ENCODE measurements at places on chromosomes 16 and 17.

GRCh38 chr17:48583708-48584222, 5.6 kb upstream of the HOXB4 start:
- no peak for DNase-seq

DNA sequence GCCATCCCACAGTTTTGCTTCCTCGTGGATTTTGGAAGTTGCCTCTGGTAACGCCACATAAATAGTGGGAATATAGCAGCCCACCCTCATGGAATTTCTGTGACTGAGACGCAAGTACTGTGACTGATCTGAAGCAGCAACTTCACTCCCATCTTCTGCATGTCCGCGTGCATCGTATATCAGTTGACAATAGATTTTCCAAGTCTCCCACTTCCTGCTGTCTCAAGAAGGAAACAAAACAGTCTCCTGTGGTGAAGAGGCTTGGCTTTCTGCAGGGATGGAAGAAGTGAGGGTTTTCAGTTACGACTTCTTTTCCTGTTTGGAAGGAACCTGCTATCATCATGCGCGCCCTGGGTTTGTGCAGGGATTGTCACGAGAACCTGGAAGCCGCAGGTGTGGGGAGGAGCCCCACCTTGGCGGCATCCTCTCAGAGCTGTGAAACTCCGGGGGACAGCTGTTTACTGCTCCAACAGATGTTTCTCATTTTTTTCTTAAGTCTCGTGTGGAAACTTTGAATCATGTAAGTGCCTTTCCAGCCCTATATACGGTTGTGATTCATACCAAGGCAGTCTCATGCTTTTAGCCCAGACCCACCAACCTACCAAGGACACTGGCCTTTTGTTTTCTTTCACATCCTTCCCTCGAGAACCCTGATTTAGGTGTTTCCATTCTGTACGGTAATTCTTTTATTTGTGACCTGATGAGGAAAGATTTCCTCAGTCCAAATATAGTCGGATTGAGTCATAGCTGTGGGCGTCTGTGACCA, 57.5 kb downstream of the WIPI1 start:
- DNase-seq, result no peak

DNA sequence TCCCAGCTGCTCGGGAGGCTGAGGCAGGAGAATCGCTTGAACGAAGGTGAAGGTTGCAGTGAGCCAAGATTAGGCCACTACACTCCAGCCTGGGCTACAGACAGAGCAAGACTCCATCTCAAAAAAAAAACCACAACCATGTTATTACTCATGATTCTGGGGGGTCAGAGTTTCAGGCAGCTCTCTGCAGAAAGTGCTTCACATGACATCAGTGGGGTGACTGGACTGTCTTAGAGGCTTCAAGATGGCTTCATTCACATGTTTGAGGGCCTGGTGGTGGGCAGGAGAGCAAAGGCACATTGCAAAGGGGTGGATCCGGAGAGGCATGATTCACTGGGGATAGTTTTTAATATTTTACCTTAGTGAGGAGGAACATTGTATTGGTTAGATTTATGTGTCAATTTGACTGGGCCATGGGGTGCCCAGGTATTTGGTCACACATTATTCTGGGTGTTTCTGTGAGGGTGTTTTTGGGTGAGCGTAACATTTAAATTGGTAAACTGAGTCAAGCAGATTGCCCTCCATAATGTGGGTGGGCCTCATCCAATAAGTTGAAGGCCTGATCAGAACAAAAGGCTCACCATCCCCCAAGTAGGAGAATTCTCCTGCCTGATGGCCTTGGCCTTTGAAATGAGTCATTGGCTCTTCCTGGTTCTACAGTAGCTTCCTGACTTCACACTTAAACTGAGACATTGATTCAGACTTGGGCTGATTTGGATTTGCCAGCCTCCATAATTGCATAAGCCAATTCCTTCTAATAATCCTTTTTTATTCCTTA, 109.8 kb downstream of the GOSR1 start:
- DNase-seq, result no peak

DNA sequence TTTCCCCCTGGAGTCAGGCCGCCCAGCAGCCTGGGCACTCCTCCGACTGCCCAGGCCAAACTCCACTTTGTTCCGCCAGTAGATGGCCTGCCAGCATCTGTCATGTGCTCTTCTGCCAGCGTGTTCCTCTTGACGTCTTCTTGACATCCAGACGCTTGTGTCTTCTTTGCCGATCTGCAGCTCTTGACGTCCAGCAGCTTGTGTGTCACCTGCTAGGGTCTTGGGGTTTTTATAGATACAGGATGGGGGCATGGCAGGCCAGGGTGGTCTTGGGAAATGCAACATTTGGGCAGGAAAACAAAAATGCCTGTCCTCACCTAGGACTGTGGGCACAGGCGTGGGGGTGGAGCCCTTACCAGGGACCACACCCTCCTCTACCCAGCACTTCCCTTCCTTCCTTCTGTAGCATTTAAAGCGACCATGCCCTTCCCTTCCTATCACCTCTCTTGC, 88.7 kb downstream of the BMERB1 start:
- no peak for DNase-seq

DNA sequence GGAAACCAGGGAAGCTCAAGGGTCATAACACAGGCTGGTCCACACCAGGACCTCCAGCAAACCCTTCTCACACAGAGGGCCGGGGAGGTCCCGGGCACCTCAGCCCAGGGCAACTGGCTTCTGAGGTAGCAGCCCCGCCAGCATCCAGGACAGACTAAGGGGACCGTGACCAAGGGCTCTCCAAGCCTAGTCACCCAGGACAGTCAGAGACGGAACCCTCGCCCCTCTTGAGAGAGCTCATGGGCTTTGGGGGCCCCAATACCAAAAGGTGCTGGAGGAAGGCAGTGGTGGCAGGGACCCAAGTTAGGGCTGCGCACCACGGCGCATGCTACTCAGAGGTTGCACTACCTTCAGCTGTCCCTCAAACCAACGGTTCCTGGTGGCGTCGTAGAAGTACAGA, 54.9 kb downstream of the KLHDC4 start:
- no peak for DNase-seq

GRCh38 chr16:56289862-56290261, 98.6 kb downstream of the GNAO1 start:
- no peak for DNase-seq

DNA sequence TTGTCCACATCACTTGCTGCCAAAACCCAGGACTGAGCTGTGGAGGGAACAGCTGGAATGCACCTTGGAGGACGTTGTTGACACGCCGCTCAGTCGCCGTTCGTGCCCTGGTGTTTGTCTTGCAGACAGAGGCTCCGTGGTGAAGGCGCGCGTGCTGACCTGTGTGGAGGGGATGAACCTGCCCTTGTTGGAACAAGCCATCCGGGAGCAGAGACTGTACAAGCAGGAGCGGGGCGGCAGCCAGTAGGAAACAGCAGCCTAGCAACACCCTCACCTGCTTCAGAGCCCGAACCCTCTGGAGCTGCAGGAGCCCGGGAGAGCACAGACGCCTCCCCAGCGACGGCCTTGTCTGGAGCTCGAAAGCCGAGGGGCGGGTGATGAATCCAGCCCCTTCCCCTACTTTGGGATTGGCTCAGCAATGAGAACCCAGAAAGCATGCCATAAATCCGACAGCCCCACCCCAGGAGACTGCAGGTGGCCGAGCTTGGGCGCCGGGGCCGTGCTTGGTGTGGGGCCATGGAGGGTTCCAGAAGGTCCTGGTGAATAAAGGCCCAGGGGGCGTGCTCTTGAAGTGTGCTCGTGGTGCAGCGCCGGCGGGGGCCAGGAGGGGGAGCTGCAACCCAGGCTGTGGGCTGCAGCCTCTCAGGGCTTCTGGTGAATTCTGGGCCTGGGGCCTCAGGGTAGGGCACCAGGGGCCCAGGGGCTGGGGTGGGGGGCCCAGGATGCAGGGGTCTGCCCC, 470 bp upstream of the CDK3 start:
- no peak for DNase-seq

- DNase-seq, result no peak
These were observed 43.4 kb downstream of the COX4I1 start for GRCh38 chr16:85842848-85843247.

GRCh38 chr17:36616061-36617029, 15.0 kb downstream of the MRM1 start:
- DNase-seq, result no peak

DNA sequence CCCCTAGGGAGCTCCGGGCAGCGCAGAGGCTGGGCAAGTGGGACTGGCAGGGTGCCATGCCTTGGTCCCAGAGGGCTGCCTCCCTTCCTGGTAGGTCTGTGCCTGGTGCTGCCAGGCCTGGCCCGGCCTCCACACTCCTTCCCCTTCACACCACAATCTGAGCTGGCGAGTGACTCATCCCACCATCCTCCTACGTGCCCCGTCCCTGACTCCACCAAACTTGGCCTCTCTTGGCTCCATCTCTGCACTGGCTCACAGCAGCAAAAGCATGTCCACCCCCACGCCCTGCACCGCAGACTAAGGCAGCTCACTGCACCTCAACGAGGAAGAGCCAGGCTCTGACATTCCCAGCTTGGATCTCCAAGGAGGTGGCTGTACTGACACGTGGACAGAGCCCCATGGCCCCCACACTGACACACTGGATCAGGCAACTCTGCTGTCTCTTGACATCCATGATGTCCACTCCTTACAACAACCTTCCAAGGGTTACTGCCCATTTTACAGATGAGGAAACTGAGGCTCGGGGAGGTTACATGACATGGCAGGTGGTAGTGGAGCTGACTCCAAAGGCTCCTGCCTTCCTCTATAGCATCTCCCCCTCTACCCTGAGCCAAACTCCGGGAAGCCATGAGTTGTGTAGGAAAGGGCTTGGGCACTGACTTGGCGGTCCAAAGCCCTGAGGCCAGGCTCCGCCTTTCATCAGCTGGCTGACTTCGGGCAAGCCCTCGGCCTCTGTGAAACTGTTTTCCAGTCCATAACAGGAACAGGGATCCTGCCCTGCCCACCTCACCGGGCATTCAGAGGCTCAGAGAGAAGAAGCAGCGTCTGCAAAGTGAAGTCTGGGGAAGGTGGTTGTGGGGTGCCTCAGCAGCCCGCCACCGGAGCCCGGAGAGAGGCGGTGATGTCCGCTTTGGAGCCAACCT, 20.1 kb upstream of the KRT19 start:
- peak; percentile 40 for DNase-seq

- no peak for DNase-seq
These were observed 3.7 kb downstream of the MSLN start for GRCh38 chr16:764184-764750.

- DNase-seq, result no peak
These were observed 1.4 kb downstream of the RAPGEFL1 start for GRCh38 chr17:40178660-40179059.

DNA sequence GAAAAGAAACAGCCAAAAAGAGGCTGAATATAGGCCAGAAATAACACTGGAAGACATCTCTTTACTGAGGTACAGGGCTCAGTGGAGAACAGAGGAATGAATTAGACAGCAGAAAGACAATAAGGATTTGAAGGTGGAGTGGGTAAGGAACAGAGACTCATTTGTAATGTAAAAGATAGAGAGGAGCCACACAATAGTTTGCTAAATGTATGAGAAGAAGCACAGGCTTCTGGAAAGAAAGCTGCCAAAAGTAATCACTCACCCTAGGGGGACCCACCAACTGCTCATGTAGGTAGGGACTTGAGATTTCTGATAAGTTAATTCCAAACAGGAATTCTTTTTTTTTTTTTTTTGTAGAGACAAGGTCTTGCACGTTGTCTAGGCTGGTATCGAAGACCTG, 186.8 kb downstream of the AATF start:
- no peak for DNase-seq

- DNase-seq, result no peak
These were observed 29.3 kb upstream of the ELAC2 start for GRCh38 chr17:13047011-13047606.

DNA sequence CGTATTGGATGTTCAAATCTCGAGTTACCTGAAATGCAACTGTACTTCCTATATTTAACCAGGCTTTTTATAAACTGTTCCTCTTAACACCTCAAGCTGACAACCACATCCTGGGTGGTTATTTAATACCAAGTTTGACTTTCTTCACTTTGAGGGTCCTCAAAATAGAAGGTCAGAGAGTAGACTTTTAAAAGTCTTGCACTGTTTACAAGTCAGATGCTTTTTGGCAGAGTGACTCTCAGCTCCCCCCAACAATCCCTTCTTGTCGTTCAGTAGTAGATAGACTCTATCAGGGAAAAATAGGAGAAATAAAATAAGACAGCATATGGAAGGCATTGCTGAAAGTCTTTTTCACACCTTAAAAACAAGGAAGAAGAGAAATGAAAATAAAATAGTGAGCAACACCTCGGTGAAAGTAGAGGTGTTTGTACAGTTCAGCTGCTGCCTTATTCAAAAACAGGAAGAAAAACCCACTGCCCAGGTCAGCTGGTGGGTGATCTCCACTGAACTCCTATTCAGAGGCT, 650.4 kb downstream of the WWOX start:
- DNase-seq, result no peak

- DNase-seq, result no peak
These were observed 6.5 kb downstream of the SPATA32 start for GRCh38 chr17:45255358-45255757.

- DNase-seq, result no peak
These were observed 124.5 kb upstream of the CIBAR2 start for GRCh38 chr16:85236818-85237150.

DNA sequence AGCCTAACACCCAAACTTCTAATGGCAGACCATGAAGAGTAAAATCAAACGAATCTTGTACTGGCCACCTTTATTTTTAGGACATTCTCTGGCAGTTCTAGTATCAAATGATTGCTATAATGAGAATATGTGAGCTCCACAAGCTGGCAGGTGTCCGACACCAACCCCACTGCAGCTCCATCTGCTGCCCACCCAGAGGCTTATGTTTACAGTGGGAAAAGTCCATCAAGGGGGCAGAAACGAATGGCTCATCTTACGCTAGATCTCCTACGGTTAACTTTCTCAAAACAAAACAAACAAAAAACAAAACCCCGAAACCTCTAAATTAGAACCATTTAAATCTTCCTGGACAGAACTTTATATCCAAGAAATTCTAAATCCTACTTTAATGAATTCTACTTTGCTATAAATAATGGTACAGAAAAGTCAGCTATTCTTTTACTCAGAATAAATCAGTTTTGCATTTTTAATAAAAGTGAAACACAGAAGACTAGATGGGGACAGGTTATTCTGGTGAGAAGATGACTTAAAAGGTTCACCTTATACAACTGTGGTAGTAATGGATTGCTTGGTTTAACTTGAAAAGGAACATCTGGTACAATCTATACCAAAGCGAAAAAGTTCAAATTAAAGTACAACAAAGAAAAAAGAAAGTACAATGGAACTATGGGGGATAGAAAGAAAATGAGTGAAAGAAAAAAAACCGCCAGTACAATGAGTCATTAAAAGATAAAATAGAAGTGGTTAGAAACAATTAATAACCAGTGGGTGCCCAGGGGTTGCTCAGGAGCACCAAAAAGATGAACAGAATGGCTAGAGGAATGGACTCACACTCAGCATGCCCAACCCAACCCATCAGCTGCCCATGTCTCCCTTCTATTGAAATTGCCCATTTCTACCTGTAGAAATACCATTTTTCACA, 40.2 kb downstream of the GRB2 start:
- no peak for DNase-seq

- DNase-seq, result no peak
These were observed 54.2 kb downstream of the SNX20 start for GRCh38 chr16:50626868-50627267.

- DNase-seq, result no peak
These were observed 1.5 kb downstream of the GRIN2A start for GRCh38 chr16:10180771-10181163.

- DNase-seq, result no peak
These were observed 17.1 kb downstream of the MYLK3 start for GRCh38 chr16:46730801-46731690.
